CD4-positive, alpha-beta T cell treated with Interleukin-21 for 1 hour (primary cell): ENCODE measurements at places on chromosomes 6 and 20.

DNA sequence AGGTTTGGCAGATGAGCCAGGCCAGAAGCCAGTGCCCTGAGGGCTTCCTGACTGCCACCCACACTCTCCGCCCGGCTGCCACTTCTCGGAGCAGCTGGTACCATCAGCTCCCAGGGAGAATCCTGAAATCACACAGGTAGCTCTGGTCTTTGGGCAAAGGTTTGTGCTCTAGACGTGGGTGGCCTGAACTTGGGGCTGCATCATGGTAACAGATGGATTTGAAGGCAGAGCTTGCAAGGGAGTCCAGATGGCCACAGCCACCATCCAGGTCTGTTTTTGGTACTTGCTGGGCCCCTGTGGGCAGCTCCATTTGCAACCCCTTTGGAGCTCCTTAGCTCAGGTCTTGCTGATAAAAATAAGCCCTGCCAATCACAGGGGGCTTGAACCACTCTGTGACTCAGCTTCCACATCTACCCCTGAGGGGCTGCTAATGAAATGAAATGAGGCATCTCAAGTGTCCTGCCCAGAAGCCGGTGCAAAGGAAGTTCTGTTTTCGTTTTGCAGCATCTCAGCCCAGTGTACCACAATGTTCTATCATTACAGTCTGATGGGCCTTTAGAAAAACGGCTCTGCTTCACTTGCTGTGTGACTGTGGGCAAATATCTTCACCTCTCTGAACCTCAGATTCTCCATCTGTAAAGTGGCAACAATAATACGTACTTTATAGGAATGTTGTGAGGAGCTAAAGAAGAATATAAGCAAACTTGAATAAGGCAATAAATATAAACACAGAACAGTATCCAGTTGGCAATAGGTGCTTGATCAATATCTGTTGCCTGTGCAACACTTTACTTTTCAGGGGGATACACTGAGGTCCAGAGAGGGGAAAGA, 25.1 kb upstream of the CDH22 start:
- no peak for DNase-seq

- DNase-seq, result no peak
Observed at GRCh38 chr6:79077715-79078074, 359 bp downstream of the PHIP start.

GRCh38 chr6:37021356-37022129, 16.1 kb downstream of the FGD2 start:
- peak; percentile 85 for DNase-seq

- DNase-seq, result no peak
Observed at GRCh38 chr6:67287566-67287965, 1347.5 kb upstream of the ADGRB3 start.

- DNase-seq, result no peak
Observed at GRCh38 chr20:16283978-16284377, 289.3 kb downstream of the KIF16B start.

DNA sequence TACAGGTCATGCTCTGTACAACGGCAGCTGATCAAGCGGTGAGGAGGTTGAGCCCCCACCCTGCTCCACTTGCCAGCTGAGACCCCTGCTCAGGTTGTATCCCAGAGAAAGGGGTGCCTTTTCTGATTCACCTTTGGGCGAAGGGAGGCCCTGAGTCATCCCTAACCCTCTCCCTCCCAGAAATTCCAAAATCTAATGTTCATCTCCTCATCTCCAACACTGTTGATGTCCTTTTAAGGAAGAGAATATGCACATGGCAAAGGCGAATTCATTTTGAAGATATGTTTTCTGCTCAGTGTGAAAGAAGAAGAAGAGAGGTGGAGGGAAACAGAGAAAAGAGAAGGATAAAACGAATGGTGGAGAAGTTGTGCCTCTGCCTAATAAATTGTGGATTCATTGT, 120.5 kb downstream of the SCML4 start:
- no peak for DNase-seq

- DNase-seq, result no peak
Observed at GRCh38 chr6:36618366-36619355, 24.5 kb downstream of the SRSF3 start.

DNA sequence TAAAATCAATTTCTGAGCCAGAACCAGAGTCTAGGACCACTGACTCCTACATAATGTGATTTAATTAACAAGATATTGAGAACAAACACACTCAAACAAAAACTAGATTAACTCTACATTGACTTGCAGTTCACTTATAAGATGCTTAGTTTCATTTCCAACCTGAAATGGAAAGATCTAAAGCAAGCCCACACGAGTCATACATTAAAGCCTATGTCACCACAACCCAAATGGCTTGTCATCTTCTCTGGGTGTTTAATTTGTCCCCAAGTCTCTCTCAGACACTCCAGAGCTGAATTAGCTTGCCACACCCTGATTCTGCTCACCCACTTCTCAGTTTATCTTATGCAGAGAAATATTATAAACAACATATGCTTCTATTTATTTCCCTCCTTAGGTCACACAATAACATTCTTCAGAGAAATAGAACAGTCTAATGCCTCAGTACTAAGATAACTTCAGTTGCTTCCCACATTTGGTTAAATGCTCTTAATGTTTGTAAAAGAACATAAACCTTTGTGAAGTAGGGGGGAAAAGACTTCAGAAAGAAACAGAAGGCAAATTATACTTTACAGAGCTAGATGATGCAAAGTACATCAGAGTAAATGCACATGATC, 8.8 kb upstream of the FBXO30 start:
- no peak for DNase-seq

GRCh38 chr6:36865835-36866234, 8.8 kb downstream of the PPIL1 start:
- DNase-seq, result peak; percentile 13

DNA sequence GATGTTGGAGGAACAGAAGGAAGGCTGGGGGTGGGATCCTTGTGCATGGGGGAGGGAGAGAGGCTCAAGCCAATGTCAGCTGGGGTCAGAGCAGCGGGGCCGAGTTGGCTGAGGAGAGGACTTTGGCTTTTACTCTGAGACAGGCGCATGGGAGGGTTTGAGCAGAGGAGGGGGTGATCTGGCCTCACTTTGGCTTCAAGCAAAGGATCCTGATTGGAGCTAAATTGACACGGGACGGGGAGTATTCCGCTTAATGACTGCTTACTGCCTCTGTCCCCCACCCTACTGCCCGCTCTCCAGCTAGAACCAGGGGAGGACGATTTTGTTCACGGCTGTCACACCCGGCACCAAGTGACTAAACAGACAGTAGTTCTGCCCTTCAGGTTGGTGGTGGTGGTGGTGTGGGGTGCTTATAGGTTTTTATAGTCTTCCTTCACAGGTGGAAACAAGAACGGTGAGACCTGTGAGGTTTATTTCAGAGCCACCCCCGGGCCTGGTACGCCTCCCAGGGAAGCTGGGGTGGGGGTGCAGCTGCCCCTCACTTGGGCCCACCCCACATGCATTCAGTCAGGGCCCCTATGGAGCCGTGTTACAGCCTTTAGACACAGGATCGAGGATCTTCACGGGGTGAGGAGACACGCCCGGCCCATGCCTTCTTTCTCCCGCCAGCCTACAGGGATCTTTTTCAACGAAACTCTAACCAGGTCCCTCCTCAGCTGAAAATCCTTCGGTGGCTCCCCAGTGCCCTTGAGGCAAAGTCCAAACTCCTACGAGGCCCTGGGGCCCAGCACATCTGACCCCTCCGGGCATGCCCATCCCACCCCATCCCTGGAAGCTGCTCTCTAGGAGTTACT, 1.3 kb upstream of the SNAI1 start:
- no peak for DNase-seq

GRCh38 chr6:168024951-168025510, 27.6 kb downstream of the KIF25 start:
- DNase-seq, result no peak

GRCh38 chr6:157218371-157219198, 104.7 kb downstream of the TMEM242 start:
- no peak for DNase-seq

DNA sequence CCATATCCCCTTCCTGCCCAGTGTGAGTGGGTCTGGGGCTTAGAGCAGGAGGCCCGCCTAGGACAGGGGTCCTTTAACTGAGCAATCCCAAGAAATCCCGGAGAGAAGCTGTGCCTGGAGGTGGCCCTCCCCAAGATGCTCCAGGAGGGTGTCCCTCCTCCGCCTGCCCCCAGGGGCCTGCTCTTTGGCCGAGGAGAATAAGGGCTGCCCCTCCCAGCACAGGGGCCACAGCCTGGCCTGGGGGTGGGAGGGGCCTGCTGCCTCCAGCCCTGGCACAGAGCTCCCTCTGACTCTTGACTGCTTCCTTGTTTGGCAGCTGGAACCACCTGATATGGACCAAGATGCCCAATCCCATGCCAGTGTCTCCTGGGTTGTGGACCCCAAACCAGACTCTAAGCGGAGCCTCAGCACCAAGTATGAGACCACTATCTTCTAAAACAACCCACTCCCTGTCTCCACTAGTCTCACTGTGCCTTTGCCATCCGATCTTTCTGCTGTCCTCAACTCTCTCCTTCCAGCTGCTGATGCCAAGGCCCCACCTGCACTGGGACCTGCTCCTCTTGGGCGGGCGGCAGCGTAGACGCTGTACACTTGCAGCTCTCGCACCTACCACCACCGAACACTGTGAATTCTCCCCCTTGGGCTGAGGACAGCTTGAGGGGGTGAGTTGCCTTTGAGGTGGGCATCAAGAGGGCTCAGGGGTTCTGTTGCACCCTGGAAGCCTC, 54.3 kb downstream of the TCP11 start:
- no peak for DNase-seq

- DNase-seq, result no peak
Observed at GRCh38 chr6:21132856-21133838, 460.4 kb upstream of the SOX4 start.

GRCh38 chr6:34149831-34150400, 4.0 kb upstream of the GRM4 start:
- DNase-seq, result no peak

DNA sequence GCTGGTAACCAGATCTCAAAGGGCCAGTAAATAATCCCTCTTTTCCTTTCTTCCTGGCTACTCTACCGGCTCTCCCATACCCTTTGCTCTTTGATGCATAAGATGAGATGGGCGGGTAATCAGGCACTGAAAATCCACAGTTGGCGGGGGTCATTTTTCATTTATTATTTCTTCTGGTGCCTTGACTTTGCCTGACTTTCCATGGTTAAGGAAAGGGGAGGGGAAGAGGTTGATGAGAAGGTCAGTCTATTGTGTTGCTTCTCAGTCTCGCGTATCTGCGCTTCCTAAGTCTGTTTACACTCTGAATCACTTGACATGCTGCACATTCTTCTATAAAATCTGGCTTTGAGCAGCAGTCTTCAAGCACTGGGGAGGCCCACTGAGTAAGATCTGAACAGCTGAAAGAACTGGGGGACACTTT, 121.1 kb upstream of the HDGFL1 start:
- DNase-seq, result no peak

DNA sequence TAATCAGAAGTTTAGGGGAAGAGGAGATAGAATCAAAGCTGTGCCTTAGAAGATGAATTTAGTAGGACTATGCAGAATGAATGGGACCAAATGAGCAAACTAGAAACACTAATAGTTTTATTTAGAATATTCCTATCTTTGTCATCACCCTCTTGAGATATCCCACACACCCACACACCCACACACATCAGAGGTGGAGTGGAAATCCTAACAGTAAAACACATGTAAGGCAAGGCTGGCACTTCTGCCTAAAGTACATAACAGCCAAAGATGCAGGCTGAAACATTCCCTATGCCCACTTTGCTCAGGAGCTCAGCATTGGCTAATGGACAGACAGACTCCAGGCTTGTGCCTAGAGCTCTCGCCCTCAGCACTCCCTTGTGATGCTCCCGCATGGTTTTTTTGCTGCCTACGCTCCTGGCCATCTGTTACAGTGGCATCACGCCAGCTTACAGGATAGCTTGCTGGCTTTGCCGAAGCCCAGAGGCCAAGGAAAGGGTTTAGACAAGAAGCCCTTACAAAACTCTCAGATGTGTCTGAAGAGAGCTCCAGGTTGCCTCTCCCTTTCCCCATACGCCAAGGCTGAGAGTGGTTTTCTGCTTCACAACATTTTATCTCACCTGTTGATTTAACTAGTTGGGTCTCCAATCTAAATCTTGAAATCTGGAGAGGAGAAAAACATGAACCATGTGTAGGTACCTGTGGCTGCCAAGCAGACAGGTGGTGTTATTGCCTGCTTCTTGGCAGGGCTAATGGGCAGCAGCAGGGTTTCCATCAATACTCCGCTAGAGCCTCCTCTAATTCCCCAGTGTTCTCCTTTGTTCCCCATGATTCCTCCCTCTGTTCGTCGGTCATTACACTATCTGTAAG, 282.6 kb upstream of the ID4 start:
- DNase-seq, result no peak

GRCh38 chr20:5065166-5065878, 54.4 kb downstream of the PCNA start:
- no peak for DNase-seq

DNA sequence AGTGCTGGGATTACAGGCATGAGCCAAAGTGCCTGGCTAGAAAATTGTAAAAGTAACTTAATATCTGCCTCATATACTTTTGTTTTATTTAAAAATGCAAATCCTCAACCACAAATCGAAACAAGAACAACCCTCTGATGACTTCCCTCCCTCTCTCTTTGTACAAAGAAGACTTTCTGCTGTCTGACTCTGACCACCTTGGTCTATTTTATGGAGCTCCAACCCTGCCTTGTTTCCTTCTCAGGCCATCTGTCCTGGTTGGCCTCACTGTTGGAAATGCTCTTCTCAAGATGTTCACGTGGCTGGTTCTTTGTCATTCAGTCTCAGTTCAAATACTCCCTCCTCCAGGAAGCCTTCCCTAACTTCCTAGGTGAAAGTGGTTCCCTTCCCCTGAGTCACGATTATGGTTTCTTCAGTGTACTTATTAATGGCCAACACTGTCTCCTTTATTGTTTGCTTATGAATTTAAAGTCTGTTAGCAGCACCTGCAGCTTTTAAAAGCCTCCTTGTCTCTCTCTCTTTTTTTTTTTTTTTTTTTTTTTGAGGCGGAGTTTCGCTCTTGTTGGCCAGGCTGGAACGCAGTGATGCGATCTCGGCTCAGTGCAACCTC, 151.5 kb upstream of the SALL4 start:
- DNase-seq, result no peak

GRCh38 chr6:154931711-154932424, 63.2 kb upstream of the TIAM2 start:
- no peak for DNase-seq

- DNase-seq, result no peak
Observed at GRCh38 chr6:118813775-118814174, 80.2 kb upstream of the ASF1A start.
